ENCODE measurements at places on chromosomes 13 and 19.

DNA sequence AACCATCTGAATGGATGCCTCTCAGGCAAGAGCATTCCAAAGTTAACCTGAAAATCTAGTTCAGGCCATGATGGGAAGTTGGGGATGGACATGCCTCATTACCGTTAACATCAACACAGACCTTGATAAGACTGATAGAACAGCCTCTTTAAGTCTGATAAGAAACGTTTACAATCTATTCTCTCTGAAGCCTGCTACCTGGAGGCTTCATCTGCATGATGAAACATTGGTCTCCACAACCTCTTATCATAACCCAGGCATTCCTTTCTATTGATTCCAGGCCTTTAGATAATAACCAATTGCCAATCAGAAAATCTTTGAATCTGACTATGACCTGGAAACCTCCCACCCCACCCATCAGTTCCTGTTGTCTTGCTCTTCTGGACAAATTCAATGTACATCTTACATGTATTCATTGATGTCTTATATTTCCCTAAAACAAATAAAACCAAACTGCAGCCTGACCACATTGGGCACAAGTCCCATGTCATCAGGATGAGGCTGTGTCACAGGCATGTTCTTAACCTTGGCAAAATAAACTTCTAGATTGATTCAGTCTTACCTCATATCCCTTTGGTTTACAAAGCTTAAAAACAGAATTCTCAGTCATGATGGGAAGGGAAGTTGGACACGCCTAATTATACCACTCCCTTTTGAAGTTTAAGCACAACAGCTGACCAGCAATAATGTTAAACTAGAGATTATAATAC lies 843.8 kb upstream of the SPRY2 start:
- DNase-seq = no peak

GRCh38 chr19:12139269-12139668 lies 881 bp downstream of the ZNF20 start:
- no peak for DNase-seq

- no peak for DNase-seq
Measured at GRCh38 chr13:35598233-35598632, 121.7 kb upstream of the MAB21L1 start.

DNA sequence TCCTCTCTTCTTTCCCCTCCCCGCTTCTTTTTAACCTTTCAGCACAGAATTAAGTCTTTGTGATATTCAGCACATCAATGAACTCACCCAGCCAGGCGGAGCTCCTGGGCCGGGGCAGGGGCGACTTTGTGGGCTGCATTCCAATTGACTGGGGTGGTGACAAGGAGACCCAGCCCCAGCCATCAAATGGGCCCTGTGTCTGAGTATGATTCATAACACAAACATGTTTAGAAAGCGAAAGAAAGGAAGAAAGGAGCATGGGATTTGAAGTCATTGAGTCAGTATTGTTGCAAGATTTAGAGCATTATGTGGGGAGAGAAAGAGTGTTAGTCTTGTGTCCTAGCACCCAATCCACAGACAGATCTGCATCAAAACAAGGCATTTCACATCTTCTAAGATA lies 185.3 kb downstream of the LHFPL6 start:
- DNase-seq = no peak

- DNase-seq = no peak
Measured at GRCh38 chr13:104831831-104832230, 1703.6 kb downstream of the EFNB2 start.

GRCh38 chr13:46738766-46739165 lies 58.2 kb downstream of the ESD start:
- DNase-seq = no peak

- no peak for DNase-seq
Measured at GRCh38 chr13:111131611-111132010, 16.5 kb downstream of the ARHGEF7 start.

DNA sequence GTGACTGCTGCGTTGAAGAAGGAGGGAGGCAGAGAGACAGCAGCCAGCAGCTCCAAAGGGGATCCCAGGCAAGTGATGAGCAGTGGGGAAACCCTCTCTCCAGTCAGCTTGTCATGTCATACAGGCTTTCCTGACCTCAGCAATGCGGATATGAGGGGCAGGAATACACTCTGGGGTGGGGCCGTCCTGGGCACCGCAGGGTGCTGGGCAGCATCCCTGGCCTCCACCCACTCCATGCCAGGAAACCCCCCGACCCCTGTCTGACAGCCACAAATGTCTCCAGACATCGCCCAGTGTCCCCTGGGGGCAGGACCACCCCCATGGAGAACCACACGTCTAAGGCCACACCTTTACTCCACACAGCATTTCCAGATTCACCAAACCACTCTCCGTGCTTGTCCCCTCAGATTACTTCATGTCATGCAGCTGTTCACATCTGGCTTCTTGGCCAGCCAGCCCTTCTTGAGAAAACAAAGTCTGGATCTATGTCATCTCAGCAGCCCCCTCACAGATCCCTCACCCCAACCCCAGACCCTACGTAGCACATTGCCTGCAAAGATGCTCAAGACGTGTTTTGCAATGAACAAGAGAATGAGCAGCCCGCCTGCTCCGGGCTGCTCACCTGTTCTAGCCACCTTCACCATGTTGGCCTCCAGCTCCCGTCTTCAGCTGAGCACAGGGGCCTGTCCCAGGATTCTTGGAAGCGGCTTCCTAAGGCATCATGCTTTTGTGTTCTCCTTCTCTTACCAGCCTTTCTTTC lies 46.5 kb downstream of the RFX2 start:
- DNase-seq = no peak

- DNase-seq = no peak
Measured at GRCh38 chr13:76724421-76724820, 161.8 kb downstream of the KCTD12 start.

- DNase-seq = no peak
Measured at GRCh38 chr13:45799451-45799850, 52.1 kb downstream of the SIAH3 start.

DNA sequence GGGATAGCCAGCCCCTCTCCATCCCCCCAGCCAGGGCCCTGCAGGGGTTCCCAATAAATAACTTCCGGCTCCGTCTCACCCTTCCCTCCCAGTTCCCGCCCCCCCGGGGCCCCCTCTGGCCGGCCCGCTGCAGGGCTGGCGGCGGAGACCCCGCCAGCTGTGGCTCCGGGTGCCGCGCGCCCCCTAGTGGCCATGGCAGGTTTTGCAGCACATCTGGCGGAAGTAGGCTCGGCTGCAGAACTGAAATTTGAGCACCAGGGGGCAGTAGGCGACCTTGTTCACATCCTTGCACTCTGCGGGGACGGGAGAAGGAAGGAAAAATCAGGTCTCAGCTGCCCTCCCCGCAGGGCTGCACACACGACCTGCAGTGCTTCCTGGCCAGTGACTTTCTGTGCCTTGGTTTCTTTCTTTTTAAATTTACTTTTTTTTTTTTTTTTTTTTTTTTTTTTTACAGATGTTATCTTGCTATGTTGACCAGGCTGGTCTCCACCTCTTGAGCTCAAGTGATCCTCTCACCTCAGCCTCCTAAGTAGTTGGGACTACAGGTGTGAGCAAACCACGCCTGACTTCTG lies 3.6 kb upstream of the MYO1F start:
- DNase-seq = peak; percentile 79

- DNase-seq = no peak
Measured at GRCh38 chr13:99058527-99059495, 80.9 kb upstream of the DOCK9 start.

- DNase-seq = no peak
Measured at GRCh38 chr13:98751861-98752466, 508 bp downstream of the SLC15A1 start.

DNA sequence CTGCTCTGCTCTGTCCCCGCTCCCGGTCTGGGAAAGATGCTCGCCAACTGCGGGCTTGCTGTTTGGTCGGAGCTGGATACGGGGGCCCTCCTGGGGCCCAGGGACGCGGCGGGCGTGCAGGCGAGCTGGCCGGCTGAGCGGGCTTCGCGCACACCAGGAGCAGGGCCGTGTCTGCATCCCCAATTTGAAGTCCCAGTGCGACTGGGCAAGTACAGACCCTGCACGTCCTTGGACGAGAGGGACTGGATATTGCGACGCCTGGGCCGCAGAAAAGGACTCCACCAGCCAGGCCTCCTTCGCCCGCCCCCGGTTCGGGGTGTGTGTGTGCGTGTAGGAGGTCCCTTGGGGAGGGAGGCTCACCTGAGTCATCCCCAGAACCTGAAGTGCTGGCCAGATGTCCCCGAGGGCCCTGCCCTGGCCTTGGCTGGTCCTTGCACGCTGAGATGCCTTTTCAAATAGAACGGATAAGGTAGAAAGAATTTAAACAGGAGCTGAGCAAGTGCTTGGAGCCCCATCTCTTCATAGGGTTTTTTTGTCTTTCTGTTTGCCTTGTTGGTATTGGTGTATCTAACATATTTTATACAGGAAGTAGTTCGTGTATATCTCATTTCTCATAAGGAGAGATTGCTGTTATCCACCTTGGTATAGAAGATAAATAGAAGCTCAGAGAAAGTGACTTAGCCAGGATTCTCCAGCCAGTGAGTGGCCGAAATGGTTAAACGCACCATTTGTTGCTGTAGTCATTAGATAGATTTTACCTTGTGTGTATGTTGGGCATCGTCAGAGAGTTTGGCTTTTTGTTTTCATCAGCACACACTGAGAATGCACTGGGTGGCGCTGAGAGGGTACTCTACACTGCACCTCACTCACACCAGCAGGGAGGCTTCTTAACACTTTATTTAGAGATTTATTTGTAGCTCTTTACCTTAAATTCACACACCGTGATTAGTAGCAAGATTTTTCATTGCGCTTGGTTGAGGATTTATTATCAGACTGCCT lies 1.1 kb downstream of the NAXD start:
- no peak for DNase-seq

DNA sequence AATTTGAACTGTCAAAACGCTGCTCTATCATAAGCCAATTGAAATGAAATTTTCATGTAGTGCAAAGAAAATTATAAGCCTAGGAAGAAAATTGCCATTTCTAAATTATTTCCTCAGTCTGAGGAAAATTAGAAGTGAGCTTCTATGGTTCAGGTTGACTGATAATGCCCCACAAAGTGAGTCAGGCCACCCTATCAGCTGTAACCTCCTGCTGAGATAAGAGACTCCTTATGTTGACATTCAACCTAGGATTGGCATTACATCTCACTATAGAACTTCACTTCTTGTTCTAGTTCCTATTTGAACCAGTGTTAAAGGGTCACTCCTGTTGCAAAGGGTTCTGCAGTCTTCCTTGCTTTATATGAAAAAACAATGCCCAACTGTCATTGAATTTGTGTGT lies 32.6 kb upstream of the RFC3 start:
- DNase-seq = no peak

DNA sequence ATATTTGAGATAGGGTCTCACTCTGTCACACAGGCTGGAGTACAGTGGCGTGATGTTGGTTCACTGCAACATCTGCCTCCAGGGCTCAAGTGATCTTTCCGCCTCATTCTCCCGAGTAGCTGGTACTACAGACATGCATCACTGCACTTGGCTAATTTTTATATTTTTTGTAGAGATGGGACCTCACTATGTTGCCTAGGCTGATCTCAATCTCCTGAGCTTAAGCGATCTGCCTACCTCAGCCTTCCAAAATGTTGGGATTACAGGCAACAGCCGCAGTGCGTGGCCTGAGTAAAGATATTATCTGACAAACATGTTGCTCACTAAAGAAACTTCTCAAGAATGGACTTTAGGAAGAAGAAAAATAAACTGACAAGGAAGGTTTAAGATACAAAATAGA lies 125.4 kb upstream of the ABCC4 start:
- DNase-seq = no peak

DNA sequence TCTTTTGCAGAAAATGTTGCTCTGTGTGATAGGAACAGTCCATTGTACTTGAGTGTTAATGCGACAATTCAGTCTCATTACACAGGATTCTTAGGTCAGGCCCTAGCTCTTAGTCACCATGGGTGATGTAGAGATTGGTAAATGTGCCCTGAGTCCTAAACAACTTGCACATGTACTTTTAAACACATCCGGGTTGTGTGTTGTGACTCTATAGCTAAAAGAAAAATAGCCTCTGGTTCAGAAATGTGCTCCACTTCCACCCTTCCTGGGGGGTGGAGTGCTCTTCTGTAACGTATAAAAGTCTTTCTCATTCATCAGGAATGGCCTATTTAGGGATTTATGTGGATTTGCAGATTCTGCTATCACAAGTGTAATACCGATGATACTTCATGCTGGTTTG lies 5.2 kb downstream of the SPATA13 start:
- DNase-seq = no peak

- DNase-seq = no peak
Measured at GRCh38 chr19:45420356-45420755, 3.4 kb downstream of the ERCC1 start.

- DNase-seq = no peak
Measured at GRCh38 chr19:35105411-35106290, 10.0 kb upstream of the FXYD3 start.

DNA sequence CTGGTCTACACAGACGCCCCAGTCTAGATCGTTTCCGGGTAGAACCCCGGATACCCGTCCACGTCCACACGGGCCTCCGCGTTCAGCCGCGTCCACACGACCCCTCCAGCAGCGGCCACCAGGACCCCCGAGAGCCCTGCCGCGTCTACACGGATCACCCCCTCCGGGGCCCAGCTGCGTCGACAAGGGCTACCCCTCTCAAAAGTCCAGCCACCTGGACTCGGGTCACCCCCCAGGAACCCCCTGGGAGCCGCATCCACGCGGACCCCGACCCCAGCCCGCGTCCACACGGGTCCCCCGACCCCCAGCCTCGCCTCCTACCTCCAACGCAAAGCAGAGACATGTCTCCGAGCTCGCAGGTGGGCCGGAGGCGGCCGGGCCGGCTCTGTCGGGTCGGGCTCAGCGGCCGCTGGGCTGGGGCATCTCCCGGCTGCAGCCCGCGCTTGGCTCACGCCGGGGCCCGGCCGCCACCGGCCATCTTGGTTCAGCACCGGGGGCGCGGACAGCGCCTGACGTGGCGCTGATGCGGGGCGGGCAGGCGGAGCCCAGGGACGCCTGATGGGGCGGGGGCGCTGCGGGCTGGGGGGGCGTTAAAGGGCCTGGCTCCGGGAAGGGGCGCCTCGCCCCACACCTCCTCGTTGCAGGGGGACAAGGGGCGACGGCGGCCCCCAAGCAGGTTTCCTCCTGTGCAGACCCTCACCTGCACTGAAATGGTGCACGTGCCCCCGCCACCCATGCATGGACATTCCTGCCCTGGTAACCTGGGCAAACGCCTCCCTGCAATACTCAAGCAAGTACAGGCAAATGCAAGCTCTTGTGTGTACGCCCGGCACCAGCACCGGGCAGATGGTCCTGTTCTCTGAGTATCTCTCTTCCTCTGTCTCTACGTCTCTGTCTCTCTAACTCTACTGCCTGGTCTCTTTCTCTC lies at the start of gene UNC13A:
TSS of gene UNC13A (minus strand) at position 498 of the 928 bp plus-strand sequence. CDS start at position 343, 155 bp downstream.
- no peak for DNase-seq

DNA sequence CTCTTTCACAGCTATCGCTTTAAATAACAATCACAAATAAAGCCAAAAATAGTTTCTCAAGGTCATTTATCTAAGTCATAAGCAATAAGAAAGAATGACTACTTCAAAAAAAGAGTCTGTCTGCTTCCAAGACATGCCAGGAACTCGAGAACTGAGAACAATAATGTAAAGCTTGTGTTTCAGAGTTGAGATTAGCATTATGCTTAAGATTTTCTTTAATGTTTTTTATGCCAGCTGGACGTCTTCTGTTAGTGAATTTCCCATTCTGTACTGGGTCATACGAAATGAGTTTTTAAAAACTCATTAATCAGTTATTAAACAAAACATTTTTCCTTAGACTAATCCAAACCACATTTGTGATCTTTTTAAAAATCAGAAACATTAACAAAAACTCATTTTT lies 3.2 kb upstream of the SPRYD7 start:
- DNase-seq = no peak

GRCh38 chr13:79522583-79522982 lies 41.6 kb downstream of the NDFIP2 start:
- DNase-seq = no peak

- peak; percentile 78 for DNase-seq
Measured at GRCh38 chr19:55301459-55302317, 17.9 kb downstream of the BRSK1 start.

GRCh38 chr19:45423589-45424190 lies at the start of gene ERCC1:
Gene ERCC1 (minus strand): TSS chr19:45423917. CDS start chr19:45423374, 543 bp downstream.
- peak; percentile 69 for DNase-seq

All from CD14-positive monocyte (primary cell).